ENCODE measurements at places on chromosomes 1 and 21.

GRCh38 chr1:95013950-95014574 is 58.7 kb downstream of the ALG14 start:
- ATAC-seq: no peak

DNA sequence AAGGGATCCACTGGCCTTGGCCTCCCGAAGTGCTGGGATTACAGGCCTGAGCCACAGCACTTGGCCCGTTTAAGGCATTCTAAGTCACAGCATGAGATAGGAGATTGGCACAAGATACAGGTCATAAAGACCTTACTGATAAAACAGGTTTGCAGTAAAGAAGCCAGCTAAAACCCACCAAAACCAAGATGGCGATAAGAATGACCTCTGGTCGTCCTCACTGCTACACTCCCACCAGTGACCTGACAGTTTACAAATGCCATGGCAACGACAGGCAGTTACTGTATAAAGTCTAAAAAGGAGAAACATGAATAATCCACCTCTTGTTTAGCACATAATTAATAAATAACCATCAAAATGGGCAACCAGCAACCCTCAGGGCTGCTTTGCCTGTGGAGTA is 33.3 kb upstream of the RCC2 start:
- ATAC-seq: no peak

- ATAC-seq: peak; percentile 51
Measured at GRCh38 chr1:115432061-115432460, 94.0 kb upstream of the NGF start.

DNA sequence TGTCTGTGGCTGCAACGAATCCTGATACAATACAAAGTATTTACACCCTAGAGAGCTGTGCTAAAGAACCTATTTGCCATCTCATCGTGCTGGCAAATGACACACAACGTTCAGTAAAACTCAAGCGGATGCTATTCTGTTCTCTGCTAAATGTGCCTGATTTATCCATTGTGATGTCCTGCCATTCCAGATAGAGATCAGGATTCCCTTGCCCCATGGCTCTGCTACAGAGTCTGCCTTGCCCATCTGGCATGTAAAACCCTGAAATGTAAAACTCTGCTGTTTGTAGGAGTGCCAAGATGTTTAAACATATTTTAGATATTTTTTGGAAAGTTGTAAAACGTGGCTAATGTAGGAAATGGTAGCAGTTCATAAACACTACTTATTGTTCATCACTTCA is 20.0 kb upstream of the IGSF5 start:
- ATAC-seq: no peak

DNA sequence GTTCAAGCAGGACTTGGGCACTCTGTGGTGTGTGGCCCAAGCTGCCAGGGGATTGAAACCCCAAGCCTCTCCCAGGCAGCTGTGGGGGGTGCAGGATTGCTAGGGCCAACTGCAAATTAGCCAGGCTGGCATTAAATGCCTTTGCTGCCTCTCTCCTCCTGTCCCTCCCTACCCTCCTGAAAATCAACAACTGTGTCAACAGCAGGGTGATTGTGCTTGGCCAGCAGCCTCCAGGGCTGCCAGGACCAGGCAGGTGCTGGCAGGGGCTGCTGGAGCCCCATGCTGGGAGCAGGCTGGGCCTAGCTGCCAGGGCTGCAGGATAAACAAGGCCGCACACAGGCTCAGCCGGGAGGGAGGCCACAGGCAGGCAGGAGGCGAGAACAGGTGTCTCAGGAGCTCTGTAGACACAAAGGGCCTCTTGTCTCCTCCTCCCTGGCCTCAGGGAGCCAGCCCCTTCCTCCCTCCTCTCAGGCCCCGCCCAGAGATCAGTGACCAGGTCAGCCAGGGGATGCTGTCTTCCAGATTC is 11.4 kb downstream of the SOX13 start:
- no peak for ATAC-seq

DNA sequence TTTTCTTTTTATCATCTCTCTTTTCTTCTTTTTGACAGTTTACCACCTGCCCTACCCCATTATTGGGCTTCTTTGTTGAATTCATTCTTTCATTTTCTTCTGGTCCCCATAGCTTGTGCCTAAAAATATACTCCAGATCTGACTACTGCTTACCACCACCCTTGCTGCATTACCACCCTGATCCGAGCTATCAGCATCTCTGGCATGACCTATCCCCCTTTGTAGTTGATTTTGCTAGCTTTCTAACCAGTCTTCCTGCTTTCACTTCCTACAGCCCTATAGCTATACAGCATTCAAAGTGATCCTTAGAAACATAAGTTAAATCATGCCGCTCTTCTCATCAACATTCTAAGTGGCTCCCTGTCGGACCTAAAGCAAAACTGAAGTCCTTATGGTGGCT is 59.4 kb upstream of the MPC2 start:
- ATAC-seq: no peak

DNA sequence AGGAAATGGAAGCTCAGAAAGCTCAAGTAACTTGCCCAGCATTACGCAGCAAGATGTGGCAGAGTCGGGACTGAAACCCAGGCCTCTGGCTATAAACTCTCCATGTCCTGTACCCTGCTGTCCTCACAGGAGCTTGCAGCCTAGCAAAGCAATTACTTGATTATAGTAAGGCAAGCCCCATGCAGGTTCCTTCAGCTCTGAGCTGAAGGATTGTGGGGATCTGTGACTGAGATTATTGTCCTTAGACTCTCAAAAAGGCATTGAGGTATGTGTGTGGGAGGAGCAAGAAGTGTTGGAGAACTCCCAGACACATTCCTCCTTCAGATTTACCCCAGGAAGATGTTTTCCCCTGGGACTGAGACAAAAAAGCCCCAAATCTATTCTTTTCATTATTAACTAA is 124.0 kb upstream of the SPATA6 start:
- ATAC-seq: no peak

DNA sequence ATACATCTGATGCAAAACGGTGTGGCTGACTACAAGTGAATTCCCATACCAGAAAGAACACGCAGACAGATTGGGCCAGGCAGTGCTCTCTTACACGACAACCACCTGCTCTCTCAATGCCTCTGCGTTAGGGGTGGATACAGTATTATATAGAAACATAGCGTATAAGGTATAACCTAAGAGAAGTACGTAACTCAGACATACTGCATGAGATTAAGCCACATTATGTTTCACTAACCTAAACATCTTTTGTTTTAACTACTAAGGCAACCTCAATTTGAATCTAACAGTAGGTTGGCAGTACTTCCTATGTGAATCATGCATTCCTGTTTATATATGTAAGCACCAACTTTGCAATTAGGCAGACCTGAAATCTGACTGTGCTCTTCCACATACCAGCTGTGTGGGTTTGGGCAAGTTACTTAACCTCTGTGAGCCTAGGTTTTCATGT is 58.1 kb upstream of the COA6 start:
- ATAC-seq: peak; percentile 81

GRCh38 chr21:42973309-42973990 is 912 bp upstream of the PKNOX1 start:
- ATAC-seq: no peak

- ATAC-seq: no peak
Measured at GRCh38 chr1:159065106-159065505, 11.5 kb downstream of the AIM2 start.

DNA sequence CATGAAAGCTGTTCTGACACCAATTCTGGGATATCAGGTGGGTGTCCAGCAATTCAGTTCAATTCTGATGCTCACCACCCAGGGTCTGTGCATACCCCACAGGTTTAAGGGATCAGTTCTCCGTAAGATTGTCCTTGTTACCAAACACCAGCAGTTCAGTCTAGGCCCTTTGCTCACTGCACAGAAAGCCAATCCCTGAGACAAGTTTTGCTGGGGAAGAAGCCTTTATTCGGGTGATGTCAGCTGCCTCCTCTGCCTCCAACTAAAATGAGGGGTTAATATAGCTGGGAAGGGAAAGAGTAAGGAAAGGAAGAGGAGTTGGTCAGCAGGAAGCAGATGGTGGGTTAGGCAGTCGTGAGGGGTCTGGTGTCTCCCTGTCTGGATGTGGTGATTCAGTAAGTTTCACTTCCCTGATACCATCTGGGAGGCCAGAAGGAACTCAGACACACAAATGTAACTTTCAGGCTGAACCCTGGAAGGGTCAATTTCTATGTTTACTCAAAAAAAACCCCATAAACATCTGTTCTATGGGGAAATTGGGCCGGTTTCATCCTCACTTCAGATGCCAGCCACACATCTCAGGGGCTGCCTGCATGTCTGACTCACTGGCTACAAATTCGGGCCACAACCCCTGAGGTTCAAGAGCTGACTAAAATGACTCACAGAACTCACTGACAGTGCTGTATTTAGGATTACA is 83.3 kb upstream of the PGBD5 start:
- peak; percentile 70 for ATAC-seq

DNA sequence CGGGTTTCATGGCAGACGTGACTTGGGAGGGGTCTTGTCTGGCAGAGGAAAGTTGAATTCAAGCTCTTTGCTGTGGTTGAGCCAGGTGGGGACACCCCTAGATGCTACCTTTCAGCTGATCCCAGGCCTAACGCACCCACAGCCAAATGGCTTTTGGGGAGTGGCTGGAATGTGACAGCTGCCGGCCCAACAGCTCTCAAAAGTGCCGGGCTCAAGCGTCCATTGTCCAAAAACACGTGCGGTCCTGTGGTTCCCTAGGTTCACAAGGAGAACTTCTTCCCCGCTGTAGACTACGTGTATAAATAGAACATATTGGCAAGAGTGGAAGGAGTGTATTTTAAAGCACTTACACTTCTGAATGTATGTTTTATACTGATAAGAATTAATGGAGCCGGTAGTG is 87.1 kb upstream of the ARHGEF16 start:
- no peak for ATAC-seq

DNA sequence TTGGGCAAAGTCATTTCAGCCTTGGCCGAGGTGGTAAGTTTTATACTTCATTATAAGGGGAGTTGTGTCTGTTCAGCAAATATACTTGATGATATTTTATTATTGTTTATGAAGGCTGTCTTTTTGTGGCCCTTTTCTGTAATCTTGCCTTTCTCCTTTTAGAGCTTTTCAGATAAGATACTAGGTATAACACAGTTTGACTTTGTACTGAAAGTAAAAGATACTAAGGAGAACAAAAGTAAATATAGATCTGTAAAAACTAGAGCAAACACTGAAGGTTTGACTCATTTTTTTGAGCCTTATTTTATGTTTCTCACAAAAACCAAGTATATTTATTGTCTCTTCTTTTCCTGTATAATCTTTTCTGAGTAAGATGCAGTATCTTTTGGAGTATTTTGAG is 61.9 kb downstream of the KIF1B start:
- ATAC-seq: no peak

DNA sequence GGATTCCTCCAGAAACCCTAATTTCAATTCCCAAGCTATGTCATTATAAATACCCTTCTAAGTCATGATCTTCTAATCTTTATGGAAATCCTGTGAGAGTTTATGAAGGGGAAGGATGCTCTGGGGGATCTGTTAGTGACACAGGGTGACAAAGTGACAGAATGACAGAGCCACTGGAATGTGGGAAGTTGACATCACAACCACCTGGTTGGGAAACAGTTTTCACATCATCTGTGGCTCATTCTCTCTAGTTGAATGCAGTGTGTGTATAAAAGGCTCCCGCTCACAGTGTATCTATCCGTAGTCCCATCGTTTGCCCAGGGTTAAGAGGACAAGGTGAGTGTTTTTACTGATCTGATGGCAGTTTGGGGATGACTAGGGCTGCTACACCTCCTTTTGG is at the start of gene LCE7A:
TSS of gene LCE7A (plus strand) at position 301 of the 400 bp plus-strand sequence. CDS start 702 bp downstream, outside the sequence.
- no peak for ATAC-seq

- peak; percentile 48 for ATAC-seq
Measured at GRCh38 chr21:38306433-38307141, 49.8 kb downstream of the KCNJ15 start.

- no peak for ATAC-seq
Measured at GRCh38 chr1:158649052-158649451, 37.5 kb downstream of the SPTA1 start.

DNA sequence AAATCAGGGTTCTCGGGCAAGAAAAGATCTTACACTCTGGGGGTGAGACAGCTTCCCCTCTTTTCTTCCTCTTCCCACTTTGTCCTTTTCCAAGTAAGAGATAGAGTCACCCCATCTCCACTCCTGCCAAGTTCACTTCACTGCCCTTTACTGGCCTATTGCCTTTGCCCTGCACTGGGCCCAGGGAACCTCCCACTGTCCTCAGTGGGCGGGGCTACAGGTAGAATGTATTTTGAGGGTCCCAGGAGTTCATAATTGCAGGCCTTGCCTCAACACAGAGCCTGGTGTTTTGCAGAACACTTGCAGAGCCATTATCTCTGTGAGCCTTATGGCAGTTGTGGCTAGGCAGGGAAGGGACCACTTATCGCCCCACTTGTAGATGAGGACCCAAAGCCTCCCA is 3.3 kb downstream of the AMPD2 start:
- ATAC-seq: no peak

DNA sequence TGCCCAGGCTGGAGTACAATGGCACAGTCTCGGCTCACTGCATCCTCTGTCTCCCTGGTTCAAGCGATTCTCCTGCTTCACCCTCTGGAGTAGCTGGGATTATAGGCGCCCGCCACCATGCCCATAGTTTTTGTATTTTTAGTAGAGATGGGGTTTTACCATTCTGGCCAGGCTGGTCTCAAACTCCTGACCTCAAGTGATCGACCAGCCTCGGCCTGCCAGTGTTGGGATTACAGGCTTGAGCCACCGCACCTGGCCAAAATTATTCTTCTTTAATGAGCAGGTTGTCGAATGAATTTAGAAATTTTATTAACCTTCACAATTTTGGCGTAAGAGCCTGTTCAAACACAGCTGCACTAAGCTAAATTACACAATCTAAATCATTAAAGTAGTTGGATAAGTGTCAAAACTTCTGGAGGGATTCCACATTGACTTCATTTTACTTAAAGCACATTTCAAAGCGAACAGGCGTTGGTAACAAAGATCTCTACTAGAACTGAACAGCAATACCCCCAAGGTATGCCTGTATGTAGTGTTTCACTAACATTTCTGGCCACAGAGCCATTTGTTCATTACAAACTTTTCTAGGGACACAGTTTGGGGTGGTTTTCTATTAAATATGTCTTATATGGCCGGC is 5.2 kb upstream of the CTH start:
- ATAC-seq: no peak

- ATAC-seq: no peak
Measured at GRCh38 chr1:165451691-165452090, 6.8 kb upstream of the RXRG start.

DNA sequence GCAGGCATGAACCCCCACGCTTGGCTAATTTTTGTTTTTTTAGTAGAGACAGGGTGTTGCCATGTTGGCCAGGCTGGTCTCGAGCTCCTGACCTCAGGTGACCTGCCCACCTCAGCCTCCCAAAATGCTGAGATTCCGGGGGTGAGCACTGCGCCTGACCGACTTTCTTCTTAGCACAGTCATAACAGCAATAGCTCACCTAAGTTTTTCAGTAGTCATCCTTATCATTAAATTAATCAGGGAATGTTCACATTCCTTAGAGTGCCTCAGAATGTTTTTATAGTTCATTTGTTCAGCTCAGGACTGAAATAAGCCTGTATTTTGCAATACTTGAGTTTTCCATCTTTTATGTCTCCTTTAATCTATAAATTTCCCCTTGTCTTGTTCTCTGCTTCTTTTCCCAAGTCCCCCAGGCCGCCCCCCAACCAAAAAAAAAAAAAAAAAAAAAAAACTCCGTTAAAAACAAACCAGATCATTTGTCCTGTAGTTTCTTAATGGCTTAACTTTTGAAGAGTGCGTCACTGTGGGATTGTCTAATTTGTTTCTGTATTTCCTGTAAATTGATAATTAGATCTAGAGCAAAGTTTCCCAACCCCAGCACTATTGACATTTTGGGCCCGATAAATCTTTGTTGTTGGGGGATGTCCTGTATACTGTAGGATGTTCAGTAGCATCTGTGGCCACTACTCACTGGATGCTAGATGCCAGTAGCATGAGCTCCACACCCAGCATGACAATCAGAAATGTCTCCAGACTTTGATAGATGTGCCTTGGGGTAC is 120.7 kb downstream of the ITSN1 start:
- no peak for ATAC-seq

GRCh38 chr1:41329662-41330587 is 31.3 kb upstream of the FOXO6 start:
- no peak for ATAC-seq
